Putamen (tissue), 1 donor: ENCODE measurements at places on chromosomes 5 and 9.

GRCh38 chr5:153970496-153970895 lies 68.2 kb downstream of the FAM114A2 start:
- no peak for DNase-seq

GRCh38 chr9:129400971-129401622 lies 219.8 kb downstream of the C9orf50 start:
- DNase-seq = no peak

GRCh38 chr9:126295936-126296600 lies 30.6 kb upstream of the MVB12B start:
- DNase-seq = no peak

DNA sequence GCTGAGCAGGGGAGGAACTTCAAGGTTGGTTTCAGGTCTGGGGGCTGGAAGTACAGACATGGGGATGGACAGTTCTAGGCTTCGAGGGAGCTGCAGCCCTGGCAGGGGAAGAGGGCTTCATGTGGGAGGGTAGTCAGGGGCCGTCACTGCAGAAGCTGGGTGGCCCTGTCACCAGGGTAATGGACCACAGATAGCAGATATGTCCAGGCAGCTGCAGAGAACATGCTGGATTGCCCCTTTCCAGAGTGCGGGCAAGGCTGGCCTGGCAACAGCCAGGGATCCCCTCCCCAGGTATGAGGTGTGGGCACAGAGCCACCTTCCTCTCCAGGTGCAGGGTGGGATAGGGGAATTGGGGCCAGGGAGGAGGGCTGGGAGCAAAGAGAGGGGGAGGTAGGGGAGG lies 206.5 kb downstream of the GADD45G start:
- DNase-seq = no peak

- DNase-seq = no peak
Observed at GRCh38 chr5:132639706-132640130, 18.3 kb upstream of the IL13 start.

GRCh38 chr5:141871870-141872269 lies 6.3 kb downstream of the PCDH1 start:
- DNase-seq = no peak

DNA sequence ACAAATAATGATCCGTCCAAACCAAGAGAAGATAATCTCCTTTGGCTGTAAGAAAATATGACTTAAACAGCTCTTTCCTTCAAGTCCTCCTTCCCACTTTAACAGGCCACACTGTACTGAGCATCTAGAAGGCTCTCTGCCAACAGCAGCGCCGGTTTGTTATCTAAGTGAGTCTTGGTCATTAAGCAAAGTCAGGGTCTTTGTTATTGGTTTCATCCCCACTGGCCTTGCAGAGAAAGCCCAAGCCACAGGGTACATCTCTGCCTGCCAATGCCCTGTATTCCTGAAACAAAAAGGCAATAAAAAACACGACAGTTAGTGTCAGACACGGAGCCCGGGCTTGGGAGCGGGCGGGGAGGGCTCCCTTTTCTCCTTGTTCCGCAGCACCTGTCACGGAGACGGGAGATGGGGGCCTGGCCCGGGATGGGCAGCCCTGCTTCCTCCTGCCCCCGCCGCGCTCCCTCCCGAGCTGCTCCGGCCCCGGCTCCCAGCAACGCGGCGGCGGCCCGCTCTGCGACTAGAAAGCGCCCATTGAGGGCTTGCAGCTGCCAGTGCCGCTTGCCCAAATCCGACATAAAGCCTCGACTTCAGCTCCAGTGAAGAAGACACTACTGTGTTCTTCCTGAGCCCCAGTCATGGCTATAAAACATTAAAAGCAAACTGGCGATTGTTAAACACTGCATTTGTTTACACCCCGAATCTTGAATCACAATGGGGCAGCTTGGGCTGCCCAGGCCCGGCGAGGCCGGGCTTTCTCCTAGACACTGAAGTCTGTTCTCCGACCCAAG lies 28.1 kb upstream of the PIK3R1 start:
- peak; percentile 94 for DNase-seq

- no peak for DNase-seq
Observed at GRCh38 chr5:140591747-140592372, 27.2 kb downstream of the SLC35A4 start.

GRCh38 chr9:128282500-128282899 lies 6.4 kb downstream of the SWI5 start:
- no peak for DNase-seq

DNA sequence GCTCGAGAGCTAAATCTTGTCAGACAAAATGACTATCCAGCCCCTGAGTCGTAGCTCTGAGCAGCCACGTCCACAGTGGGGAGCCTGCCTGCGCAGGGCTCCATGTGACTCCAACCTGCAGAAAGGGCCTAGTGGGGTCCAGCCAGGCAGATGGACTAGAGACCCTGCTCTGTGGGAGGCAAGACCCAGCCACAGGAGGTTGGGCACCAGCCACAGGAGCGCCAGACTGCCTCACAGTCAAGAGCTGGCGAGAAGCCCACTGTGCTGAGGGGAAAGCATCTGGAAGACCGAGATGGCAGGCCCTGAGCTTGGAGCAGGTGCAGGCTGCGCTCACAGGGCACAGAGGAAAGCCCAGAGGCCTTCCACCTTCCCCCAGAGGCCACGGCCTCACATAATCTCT lies 61.4 kb downstream of the C5orf15 start:
- no peak for DNase-seq

- DNase-seq = no peak
Observed at GRCh38 chr9:124835026-124835557, 18.2 kb upstream of the WDR38 start.

GRCh38 chr9:16272776-16273175 lies 597.7 kb downstream of the BNC2 start:
- no peak for DNase-seq

- no peak for DNase-seq
Observed at GRCh38 chr5:127785098-127785927, 82.1 kb downstream of the CCDC192 start.

GRCh38 chr5:77197840-77198554 lies 12.5 kb upstream of the PDE8B start:
- DNase-seq = no peak

GRCh38 chr5:168651648-168652047 lies 72.5 kb upstream of the PANK3 start:
- no peak for DNase-seq

GRCh38 chr5:54624805-54625568 lies 107.4 kb downstream of the SNX18 start:
- DNase-seq = no peak

DNA sequence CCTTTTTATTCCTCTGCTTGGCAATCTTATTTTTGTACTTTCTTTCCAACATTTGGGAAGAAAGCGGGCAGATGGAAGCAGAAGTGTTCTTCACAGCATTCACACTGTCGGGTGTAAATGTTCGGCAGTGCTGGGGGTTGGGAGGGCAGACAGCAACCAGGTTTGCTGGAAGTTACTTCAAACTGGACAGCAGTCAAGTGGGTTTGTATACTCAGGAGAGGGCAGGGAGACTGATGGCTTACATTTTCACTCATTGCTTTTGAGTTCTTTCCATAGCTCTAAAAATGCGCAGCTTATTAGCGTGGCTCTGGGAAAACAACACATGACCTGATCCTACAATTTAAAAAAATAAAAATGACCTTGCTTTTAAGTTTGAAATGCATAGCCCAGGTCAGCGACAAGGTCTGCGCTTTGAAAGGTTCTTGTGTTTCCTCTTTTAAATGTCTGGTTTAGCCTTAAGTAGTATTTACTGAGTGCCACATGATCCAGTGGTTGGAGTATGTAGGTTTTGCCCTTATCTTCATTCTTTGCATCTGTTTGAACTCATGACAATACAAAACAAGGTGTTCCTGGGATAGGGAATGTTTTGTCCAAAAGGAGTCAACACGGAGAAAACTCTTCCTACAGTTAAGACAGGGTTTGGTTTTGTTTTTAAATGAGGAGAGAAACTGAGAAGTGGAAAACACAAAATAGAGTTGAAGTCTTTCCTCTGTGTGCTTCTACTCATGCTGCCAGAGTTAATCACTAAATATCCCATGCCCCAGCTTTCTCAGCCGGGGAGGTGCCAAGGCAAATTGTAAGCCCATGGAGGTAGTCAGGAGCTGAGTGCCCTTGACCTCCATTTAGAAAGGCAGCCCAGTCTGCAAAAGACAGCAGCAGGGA lies 132.7 kb upstream of the DMRT1 start:
- no peak for DNase-seq

GRCh38 chr5:157120102-157120501 lies 11.3 kb upstream of the HAVCR2 start:
- DNase-seq = no peak

GRCh38 chr5:74938250-74938933 lies 72.2 kb upstream of the FAM169A start:
- no peak for DNase-seq

DNA sequence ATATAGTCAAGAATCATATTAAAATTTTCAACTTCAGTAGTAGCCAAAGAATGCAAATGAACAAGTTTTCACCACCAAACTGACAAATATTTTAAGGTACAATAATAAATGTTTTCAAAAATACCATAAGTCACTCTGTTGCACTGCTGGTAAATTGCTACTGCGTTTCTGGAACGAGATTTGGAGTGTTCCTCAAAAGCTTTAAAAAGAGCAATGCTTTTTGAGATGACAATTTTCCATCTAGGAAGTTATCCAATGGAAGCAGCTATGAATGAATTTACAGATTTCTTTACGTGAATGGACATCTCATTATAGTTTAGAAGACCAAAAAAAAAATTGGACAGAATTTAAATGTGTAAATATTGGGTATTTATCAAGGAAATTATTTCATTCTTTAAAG lies 173.2 kb upstream of the OR13F1 start:
- no peak for DNase-seq

DNA sequence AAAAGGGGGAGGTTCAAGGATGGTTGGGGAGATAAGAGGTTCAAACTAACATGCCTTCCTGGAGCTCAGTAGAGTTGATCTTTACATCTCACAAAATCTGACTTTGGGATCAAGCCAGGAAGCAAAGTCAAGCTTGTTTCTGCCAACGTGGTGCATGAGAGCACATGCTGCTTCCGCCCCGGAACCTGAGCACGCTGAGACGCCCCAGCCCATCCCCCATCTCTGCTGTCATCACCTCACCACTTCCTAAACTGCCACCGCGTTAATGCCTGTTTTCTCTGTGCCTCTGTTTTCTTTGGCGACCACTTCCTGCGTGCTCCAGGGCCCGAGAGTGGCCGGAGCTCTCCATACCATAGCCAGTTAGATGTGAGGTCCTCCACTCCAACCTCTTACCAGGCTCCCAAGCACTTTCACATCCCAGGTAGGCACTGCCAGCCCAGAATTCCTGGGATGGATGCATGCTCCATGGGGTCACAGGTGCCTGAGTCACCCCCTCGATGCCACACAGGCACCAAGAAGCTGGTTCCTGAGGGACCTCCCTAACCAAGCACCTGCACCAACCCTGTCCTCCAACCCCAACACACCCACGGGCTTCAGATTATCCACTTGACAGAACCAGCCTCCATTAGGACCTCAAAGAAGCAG lies 31.2 kb upstream of the AFAP1L1 start:
- no peak for DNase-seq

GRCh38 chr5:10460252-10460906 lies 18.7 kb downstream of the ROPN1L start:
- no peak for DNase-seq

- DNase-seq = no peak
Observed at GRCh38 chr9:126953041-126953809, 38.6 kb downstream of the RALGPS1 start.

- no peak for DNase-seq
Observed at GRCh38 chr9:4066120-4066519, 233.7 kb downstream of the GLIS3 start.

GRCh38 chr5:121681229-121681855 lies 170.3 kb upstream of the FTMT start:
- DNase-seq = no peak

DNA sequence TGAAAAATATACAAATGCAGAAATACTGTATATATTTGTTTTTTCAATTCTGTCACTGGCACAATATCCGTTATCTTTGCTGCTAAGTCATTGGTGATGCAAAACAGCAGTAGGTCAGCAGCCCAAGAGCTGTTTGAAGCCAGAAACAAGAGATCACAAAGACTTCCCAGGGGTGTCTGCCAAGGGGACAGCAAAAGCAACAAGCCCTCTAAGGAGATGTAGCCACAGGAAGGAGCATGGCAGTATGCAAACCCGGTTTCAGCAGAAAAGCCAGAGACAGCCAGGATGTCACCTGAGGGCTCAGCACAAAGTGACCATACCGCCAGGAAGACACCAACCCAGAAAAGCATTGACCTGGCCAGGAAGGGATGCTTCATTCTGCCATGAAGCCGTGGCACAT lies 241.5 kb downstream of the ARRDC3 start:
- no peak for DNase-seq

DNA sequence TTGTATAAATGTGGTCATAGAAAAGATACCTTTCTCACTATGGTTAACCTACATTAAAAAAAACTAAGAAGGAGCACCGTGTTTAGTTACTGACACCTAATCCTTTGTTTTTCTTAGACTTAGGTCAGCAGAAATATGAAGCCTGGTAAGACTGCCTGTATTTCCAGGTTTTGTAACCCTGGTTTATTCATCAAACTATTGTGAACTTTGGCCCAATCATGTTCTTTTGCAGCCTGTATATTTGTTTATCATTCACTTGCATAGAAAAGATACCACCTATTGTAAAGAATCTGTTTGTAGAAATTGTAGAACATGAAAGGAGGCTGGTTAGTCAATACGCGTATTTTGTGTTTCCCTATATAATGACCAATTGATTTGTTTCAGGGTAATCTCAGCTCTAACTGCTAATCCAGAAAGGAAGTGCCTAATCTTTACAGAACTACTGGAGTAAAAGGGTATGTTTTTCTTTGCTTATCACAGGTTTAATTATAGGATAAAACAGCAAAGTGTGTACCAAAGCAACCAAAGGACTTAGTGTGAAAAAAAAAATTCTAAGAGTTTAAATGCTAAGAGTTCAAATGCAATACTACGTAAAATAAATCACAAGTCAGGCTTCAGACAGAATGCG lies 103.6 kb downstream of the LURAP1L start:
- no peak for DNase-seq

- no peak for DNase-seq
Observed at GRCh38 chr5:154547551-154547950, 69.5 kb upstream of the HAND1 start.

DNA sequence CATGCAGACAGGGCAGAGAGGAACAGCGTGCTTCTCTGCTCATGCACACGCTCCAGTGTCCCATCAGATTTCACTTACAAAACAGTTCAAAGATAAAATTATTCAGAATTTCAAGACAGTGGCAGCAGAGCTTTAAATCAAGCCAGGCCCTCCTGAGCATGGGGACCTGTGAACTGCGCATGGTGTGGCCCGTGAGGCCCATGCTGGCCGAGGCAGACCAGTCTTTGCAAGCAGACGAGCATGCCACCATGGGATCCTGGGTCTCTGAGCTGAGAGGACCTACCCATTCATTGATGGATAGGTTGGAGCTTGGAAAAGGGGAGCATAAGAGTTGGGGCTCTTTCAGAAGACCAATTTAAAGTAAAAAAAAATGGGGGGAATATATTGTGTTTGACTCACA lies 35.0 kb upstream of the SAP30L start:
- DNase-seq = no peak

DNA sequence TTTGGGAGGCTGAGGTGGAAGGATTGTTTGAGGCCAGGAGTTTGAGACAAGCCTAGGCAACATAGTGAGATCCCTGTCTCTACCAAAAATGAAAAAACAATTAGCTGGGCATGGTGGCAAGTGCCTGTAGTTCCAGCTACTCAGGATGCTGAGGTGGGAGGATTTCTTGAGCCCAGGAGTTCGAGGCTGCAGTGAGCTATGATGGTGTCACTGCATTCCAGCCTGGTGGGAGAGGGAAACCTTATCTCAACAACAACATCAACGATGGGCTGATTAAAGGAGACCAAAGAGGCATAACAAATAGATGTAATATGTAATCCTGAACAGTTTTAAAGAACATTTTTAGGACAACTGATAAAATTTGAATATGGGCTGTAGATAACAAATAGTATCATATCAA lies 34.2 kb upstream of the PANK3 start:
- DNase-seq = no peak
